ENCODE measurements at places on chromosomes 4 and X.

GRCh38 chrX:69389101-69389501 lies 115.0 kb upstream of the NALF2 start:
- no peak for DNase-seq

DNA sequence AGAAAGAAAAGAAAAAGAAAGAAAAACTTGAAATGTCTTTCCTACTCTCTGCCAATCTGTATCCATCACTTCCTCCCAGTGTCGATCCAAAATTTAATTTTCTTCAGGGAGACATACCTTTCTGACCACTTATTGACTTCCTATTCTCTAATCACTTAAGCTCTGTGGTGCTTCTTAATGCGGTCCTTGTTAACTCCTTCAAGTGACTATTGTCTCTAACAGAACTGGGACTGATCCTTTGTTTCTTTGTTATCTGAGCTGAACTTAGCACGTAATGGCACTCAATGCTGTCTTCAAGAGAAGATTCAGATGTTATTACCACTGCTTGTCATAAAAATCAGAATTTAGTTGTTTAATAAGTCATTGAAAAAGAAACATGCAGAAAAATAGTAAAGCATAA lies 31.2 kb downstream of the LARP7 start:
- no peak for DNase-seq

- DNase-seq, result no peak
These were observed 129.9 kb upstream of the BANK1 start for GRCh38 chr4:101660607-101661006.

DNA sequence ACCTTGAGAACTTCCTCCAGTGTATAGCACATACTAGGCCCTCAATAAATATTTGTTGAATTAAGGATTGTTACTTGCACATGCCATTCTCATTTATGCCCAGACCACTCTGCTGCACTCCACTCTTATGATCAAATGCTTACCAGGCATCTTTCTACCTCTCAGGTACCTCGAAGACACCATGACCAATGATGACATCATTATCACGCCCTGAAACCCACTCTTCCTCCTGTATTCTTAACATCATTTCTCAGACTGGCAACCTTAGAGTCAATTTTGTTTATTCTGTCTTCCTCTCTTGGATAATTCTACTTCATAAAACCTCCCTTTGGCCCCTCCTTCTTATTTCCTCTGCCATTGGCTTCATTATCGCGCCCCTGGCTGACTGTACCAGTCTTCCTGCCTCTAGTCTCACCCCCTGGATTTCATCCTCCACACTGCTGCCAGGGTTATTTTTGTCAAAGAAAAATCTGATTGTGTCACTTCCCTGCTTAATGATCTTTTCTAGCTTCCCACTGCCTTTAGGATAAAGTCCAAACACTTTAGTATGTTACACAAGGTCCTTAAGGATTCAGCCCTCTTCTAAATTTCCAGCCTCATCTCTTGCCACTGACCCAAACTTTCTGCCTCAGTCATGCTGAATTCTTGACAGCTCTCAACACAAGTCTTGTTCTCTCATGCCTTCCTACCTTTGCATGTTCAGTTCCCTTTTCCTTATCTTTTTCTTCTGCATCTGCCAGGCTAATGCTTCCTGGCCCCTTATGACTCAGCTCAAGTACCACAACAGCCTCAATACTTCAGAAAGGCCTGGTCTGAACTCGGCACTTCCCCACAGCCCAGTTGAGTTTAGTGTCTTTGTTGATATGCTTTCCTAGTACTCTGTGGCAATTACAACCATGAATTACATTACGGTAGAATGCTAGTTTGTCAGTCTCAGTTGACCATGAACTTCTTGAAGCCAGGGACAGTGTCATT lies 45.8 kb downstream of the HDAC8 start:
- DNase-seq, result no peak

GRCh38 chr4:72900952-72901351 lies 168.6 kb downstream of the COX18 start:
- no peak for DNase-seq

DNA sequence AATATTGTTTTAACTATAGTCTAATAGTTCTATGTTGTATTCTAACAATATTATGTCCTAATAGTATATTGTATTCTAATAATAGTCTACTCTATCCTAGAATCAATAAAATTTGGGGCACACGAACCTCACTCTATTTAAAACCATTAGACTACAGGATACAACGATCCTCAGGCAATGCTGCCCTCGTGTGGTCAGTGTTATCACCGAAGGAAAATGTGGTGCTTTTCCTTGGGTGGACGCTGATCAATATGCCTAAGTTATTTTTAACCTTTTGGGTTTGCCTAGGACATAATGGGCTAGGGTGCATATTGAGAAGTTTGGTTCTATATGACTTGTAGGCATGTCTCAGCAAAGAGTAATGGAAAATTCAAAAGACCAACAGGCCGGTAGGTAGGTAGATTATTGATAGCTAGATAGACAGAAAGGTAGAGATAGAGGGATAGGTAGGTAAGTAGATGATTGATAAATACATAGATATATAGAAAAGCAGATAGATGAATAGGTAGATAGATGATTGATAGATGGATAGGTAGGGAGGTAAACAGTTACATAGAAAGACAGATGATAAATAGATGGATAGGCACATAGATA lies 75.1 kb downstream of the PRKX start:
- peak; percentile 31 for DNase-seq
